ENCODE measurements at places on chromosomes 7 and 10.

- peak; percentile 88 for DNase-seq
Measured at GRCh38 chr10:103820101-103821062, 35.0 kb downstream of the SH3PXD2A start.

DNA sequence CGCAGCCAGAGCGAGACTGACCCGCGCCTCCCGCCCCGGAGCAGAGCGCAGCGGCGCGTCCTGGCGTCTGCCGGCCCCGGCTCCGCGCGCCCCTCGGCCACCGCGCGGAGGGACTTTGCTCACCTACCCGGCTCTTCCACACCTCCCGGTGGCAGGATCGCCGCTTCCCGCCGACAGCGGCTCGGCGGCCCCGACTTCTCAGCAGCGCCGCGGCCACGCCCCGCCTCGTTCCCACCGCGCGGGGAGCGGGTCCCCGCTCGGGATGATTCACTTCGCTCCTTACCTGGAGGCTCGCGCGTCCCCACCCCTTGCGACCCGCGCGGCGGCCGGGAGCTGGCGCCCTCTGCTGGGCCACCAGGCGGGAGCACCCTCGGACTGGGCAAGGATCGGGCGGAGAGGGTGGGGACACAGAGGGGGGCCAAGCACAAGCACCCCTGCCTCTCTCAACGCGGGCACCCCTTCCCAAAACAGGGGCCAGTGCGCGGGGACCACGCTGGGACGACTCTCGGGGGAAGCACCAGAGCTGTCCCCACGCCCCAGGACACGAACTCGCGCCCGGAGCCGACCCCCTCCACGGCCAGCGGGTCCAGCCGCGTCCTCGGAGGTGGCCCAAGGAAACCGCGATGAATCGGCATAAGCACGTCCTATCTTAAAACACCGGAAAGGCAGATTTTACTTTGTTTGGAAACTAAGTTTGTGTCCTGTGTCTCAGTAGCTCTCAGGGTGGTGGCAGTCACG, 101.0 kb upstream of the SVIL start:
- DNase-seq: peak; percentile 34

DNA sequence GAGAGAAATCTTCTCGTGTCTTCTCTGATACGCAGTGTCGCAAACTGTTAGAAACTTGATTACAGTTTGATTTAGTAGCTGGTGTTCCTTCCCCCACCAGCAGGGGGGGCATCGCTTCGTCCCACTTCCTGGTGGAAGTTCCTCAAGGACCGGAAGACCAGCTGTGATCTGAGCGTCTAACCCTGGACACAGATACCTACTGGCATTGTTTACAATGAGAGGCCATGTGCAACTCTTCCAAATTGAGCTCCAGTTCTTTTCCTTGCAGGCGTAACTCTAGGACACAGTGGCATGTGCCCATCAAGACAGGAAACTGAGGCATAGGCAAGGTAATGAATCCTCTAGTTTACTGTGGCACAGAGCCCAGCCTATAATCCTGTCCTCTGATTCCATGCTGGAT, 219.0 kb downstream of the CCDC3 start:
- DNase-seq: no peak

DNA sequence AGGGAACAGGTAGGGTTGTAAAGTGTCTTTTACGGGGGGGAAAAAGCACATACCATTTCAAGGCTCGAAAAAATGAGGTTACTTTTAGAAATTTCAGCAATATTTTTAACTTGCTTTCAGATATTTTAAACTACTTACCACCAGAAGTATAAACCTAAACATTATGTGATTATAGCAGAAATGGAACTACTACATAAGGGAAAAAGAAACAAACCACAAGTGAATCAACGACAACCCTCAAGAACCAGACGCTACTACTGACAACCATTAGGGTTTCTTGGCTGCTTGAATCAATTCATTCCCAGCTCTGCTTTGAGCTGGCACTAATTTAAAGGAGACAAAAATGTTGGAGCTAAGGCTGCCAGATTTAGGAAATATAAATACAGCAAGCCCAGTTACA, 80.1 kb downstream of the ZFAND4 start:
- no peak for DNase-seq

DNA sequence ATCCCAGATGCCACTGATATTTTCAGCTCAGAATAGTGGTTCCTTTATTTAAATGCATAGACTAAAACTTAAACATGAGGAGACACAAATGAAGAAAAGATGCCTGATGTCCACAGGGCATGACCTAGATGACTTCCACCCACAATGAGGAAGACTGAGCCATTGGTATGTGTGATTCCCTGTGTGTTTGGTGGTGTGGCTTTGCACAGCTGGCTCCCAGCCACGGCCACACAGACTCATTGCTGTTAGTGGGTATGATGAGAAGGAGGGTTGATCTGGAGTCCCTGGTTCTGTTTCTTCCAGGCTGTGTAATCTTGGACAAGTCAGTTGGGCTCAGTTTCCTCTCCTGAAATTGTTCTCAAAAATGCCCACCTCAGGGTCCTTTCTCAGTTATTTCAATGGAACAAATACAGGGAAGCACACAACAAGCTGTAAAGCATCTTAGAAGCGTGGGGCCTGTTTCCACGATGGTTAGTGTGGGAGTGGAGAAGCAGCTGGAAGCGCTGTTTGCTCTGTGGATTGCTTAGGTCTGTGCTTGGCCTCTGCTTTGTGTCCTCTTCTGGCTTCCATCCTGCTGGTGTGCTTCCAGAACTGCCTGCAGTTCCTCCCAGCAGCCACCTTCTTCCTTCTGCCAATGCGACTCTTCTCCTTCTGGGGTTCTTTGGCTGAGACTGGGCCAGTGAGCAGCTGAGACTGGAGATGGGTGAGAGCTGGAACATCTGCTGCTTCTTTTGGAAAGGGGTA, 303.7 kb downstream of the BMPER start:
- no peak for DNase-seq

DNA sequence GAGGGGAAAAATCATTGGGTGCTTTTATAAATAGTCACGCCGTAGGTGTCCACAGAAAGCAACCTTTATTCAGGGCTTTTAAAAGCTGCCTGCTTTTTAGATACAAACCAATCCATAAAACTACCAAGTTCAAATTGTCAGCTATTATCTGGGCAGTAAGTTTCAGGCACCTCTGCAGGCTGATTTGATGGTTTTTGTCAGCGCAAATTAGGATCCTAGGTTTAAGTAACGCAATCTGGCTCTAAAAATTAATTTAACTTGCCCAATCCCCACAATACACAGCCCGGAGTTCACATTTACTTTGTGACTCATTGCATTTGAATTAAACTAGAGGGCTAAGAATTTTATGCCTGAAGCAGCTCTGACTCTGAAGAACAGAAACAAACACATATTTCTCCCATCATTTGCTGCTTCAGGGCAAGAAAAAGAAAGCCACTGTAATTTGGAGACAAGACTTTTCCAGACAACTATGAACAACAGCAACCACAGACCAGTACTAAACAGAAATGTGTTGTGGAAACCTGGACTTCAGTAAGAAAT, 43.3 kb downstream of the NRP1 start:
- no peak for DNase-seq

GRCh38 chr7:68109299-68109698, 1112.7 kb downstream of the TYW1 start:
- DNase-seq: no peak

DNA sequence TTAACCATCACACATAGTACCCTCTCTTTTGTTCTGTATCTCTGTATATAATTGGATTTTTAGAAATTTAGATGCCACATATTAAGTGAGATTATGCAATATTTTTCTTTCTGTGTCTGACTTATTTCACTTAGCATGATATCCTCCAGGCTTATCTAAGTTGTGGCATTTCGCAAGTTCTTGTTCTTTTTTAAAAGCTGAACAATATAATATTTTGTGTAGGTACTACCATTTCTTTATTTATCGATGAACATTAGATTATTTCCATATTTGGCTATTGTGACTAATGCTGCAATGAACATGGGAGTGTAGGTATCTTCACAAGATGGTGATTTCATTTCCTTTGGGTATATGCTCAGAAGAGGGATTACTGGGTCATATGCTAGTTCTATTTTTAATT, 295.0 kb downstream of the SUGCT start:
- DNase-seq: no peak

GRCh38 chr7:135857519-135858274, 109.1 kb upstream of the FAM180A start:
- DNase-seq: no peak

- DNase-seq: no peak
Measured at GRCh38 chr10:129844216-129844766, 119.8 kb downstream of the EBF3 start.

DNA sequence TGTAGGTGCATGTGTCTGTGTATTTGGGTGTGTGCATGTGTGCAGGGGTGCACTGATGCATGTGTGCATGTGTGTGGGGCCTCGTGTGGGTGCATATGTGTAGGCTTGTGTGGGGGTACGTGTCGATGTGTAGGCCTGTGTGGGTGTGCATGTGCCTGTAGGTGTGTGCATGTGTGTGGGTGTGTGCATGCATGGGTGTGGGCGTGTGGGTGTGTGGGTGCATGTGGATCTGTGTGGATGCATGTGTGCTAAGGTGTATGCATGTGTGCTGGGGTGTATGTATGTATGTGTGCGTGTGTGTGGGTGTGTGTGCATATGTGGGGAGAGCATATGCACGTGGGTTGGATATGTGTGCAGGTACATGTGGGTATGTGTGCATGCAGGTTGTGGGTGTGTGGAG, 73.2 kb downstream of the NKX6-2 start:
- no peak for DNase-seq

DNA sequence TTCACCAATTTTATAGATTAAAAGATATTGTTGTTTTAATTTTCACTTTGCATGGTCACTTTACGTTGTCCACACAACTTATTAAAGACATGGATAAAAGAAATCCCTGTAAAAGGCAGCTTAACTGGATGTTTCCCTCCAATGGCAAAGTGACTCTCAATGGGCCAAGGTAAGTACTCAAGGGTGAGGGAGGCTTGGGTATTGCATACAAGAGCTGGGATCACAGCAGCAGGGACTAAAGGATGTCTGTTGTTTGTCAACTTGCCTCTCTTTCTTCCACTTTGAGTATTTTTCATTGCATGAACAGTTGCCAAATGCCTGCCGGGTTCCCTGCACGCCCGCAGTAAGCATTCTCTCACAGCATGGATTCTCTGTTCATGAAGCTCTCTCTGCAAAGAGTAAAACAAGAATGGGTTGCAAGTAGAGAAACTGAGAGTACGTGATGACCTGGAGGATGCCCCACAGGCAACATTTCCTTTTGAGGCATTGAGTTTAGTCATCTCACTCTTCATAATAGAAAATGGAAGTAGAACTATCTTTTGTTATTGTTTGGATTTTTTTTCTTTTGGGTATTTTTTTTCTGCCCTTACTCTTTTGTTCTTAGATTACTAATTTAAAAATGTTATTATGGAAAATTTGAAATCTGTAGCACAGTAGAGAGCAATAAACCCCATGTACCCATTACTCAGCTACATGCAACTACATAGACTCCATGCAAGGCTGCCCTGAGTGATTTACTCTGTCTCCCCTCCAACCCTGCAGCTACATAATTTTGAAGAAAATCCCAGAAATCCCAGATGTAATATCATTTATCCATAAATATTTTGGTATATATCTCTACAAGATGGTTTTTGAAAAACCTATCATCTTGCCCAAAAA, 26.3 kb downstream of the GPR141 start:
- DNase-seq: no peak

GRCh38 chr7:3367261-3367660, 66.2 kb downstream of the SDK1 start:
- peak; percentile 32 for DNase-seq

DNA sequence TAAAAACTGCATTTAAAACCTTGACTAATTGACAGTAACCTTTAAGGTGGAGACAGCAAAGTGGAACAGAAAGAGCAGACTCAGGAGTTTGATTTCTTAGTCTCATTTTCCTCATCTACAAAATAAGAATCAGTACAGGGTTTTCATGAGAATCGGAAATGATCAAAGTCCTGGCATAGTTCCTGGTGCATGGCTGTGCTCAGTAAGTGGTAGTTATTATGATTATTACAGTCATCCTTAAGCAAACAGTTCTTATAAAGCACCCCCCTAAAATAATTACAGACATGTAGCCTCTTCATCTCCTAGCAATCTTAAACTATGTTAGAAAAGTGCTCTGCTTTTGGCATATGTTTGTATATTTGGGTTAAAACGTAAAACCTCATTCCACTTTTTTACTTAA, 18.0 kb downstream of the NEBL start:
- DNase-seq: no peak

DNA sequence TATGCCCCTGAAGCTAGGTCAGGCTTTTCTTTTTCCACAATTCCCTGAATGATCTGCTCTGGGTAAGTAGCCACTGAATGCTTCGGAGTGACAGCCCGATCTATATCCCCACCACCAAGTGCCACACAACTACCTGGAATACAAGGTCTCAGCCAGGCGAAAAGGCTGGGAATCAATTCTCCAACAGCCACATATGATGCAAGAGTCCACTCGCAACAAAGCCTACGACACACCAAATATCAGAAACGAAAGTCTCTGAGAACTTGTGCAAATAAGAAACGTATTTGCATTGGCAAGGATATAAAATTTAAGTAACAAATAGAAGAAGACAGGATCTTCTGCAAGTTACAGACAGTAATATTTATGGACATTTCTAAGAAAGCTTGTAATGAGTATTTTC, 5.7 kb downstream of the HIPK2 start:
- DNase-seq: no peak

- no peak for DNase-seq
Measured at GRCh38 chr7:45106-46090, 147.0 kb upstream of the FAM20C start.

DNA sequence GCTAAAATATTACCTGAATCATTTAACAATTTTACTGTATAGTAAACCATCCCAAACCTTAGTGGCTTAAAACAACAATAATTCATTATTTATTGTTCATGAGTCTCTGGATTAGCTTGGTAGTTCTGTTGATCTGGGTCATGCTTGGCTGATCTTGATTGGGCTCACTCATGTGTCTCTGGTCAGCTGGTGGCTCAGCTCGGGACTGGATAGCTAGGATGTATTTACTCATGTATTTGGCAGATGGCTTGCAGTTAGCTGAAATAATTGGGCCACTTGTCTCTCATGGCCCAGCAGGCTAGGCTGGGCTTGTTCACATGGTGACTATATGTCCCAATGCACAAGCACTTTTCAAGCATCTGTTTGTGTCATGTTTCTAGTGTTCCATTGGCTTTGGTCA, 262.8 kb downstream of the BBS9 start:
- DNase-seq: peak; percentile 95

DNA sequence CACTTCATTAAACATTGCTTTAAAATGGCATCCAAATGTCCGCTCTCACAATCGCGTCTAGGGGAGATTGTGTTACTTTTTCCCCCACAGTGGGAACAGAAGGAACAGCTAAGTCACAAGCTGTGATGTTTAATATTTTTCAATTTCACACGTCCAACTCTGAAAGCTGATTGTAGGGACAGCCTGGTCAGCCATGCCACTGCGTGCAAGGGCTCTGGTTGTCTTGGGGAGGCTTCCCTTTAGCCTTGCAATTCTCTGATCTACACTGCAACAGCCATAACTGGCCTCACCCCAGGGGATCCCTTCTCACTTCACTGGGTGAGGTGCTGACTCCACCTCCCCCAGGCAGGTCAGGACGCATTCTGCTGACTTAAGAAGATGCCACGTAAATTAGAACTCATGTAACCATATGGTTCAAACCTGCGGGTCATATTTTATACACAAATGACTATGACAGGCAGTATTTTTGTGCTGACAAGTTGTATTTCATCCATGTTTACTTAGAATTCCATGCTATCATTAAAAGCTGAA, 425.2 kb upstream of the NFE2L3 start:
- DNase-seq: no peak
